Activated CD8-positive, alpha-beta memory T cell treated with anti-CD3 and anti-CD28 coated beads, Interleukin-2, amount 50 U/mL, for 4 hours (primary cell): ENCODE measurements at places on chromosomes 5 and 9.

- no peak for DNase-seq
Observed at GRCh38 chr9:8621416-8621815, 821.8 kb upstream of the DMAC1 start.

- no peak for DNase-seq
Observed at GRCh38 chr9:95864852-95865580, 10.5 kb upstream of the ERCC6L2 start.

GRCh38 chr5:54563083-54563761 is 45.7 kb downstream of the SNX18 start:
- DNase-seq, result no peak

DNA sequence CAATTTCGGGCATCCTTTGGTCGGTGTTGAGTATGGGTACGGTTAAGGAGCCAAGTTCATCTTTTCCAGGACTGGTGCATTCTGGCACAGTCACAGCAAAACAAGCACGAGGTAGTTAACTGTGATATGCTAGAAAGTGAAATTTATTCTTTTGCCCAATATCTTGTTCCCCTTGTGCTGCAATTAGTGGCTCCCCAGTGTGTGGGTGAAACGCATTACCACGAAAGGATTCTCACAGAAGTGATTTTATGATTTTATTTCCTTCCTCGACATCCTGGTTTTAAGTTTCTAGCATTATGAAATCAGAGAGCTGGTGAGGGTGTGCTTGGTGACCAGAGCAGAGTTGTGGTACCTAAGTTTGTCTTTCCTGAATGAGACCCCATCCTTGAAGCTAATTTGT is 1.5 kb downstream of the FRMPD1 start:
- no peak for DNase-seq

GRCh38 chr5:148471379-148471778 is 87.6 kb downstream of the FBXO38 start:
- DNase-seq, result no peak

GRCh38 chr5:98402130-98402529 is 371.3 kb upstream of the RGMB start:
- DNase-seq, result no peak

DNA sequence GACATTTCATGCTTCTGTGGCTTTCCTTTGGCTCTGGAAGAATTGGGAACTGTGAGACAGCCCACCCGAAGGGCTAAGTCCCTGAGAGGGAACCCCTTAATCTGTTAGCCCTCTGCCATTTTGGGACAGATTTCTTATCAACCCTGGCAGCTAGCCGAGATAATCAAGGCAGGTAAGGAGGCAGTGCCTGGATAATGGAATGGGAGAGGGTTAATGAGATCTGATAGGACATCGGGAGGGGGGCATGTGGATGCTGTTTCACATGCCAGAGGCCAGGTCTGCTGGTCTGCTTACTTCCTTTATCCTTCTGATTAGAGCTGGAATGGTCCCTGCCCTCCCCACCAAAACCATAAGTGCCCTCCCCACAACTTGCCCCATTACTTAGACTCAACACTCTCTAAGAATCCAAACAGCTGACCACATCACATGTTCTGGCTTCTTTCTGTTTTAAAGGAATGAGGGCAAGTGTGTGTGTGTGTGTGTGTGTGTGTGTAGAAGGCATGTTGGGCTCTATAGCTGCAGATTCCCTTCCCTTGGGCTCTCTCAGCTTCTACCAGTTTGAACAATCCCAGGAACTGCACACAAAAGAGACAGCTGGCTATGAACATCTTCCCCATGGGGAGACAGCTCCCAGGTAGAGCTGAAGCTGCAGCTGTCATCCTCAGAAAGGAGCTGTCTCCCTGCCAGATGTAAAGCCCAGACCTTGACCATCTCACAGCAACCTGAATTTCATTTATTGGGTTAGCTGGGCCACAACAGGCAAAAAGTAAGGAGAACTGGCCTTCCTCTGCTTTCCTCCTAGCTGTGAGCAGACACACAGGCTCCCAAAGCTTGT is 221.3 kb downstream of the PIK3R1 start:
- DNase-seq, result no peak

DNA sequence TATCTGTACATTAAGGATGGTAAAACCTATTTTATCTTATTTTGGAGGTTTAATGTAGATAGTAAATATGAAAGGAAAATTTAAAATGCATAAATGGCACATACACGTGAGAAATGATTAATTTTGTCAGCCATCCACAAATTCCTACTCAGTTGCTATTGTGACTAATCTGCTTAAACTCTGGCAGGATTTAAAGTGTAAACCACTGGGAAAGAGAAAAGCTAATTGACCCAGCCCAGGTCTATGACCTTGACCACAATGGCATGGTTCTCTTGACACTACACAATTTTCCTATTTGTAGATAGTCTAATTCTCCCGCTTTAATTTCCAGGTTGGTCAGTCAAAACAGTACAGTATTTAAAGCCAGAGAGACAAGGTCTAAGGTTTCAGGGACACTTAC is 459.0 kb upstream of the KLF4 start:
- DNase-seq, result no peak

DNA sequence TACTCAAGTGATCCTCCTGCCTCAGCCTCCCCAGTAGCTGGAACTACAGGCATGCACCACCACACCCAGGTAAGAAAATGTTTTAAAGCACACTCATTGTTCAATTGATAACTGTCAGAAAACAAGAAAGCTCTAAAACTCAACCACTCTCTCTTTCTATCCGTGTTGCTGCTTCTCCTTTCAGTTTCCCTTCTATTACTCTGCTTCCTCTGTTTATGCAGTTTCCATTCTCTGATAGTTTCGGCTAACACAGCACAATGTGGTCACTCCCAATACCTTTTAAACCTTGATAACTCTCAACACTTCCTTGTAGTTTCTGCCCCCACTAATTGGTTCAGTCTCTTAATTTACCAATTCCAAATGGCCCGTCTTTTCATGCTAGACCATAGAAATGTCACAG is 59.2 kb upstream of the NR4A3 start:
- DNase-seq, result no peak

GRCh38 chr5:171840066-171840465 is 54.4 kb downstream of the SMIM23 start:
- no peak for DNase-seq

- no peak for DNase-seq
Observed at GRCh38 chr5:1535646-1536045, 11.9 kb upstream of the LPCAT1 start.

DNA sequence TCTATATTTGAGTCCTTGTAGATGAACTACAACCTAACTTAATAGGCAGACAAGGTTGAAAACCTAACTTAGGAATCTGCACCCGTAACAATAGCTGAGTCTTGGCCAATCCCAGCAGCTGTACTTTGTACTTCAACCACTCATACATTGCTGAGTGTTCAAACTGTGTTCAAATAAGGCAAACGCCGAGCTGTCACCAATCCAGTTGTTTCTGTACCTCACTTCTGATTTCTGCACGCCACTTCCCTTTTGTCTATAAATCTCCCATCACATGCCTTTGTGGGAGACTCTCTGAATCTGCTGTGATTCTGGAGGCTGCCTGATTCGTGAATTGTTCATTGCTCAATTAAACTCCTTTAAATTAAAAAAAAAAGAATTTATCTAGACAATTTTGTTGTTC is 167.8 kb upstream of the TUT7 start:
- DNase-seq, result no peak

DNA sequence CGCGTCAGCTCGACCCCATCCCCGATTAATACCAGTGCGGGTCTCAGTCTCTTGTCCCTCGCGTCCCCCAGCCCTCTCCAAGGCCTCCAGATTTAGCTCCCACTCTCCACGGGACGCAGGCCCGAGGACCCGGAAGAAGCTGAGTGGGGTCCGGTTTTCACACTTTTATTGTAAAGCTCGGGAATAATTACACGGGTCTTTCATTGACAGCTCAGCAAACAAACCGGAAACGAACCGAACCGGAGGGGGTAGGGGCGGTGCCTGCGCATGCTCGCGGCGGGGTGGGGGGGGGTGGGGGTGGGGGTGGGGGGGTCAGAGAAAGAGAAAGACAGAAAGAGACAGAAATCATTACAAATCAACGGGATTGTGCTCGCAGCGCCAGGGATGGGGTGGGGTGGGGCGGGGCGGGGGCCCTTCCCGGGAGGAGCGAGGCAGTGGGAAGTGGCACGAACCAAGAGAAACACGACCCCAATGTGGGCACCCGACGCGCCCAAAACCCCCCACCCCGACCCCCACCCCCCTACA is 27.9 kb downstream of the PCDH1 start:
- peak; percentile 46 for DNase-seq

DNA sequence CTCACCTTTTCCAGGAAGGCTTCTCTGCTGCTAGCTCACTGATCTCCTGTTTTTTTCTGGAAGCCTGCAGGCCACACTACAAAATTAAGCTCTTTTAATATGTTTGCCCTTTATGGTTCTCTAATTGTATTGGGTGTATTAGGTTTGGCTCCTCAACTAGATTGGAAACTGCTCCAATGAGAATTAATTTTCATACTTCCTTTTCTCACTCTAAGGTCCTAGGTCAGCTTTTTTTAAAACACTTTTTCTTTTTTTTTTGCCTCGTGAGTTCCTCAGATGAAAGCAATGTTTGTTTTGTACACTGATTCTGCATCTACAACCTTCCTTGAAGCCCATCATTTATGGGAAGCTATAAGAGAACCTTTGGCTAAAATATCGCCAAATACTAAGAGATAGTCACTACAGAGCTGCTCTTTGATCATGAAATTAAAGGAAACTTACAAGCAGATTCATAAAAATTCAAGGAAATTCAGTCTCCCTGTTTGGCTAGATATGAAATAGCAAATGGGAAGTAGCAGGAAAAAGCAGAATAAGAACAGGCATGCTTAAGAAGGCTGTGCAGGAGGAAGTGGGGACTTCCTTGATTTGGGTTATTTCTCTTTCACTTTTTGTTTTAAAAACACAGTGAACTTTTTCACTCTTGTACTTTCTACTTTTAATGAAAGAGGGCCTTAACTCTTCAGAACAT is 55.2 kb upstream of the FYB1 start:
- DNase-seq, result no peak

- DNase-seq, result no peak
Observed at GRCh38 chr9:99889120-99889519, 17.3 kb upstream of the STX17 start.

- DNase-seq, result no peak
Observed at GRCh38 chr5:66680221-66680620, 84.0 kb downstream of the MAST4 start.

DNA sequence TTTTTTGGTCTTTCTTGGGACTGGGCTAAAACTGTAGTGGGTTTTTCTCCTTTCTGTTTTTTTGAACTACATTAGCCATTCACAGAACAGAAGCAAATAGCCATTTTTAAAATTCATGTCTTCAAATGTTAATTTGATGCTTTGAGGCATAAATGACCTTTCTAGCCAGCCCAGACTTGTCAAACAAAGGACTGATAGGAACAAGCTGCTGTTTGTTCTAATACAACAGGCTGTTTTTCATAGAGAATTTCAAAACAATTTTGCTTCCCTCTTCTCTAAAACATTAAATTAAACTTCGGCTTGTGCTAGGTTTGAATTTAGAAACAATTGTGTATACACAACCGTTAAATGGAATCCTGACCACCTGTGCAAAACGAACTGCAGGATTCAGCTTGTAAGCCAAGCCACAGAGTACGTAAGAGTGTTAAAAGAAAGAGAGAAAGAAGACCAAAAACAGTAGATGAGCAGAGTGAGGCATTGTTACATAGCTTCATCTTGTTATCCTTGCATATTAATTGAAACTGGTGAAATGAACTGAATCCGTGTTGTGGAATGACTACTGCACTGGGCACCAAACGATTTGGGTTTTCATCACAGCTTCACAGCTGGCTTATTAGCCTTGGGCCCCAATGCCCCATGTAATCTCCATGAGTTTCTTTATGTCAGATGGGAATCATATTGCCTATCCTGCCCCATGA is 100.0 kb downstream of the ZSWIM6 start:
- DNase-seq, result no peak

DNA sequence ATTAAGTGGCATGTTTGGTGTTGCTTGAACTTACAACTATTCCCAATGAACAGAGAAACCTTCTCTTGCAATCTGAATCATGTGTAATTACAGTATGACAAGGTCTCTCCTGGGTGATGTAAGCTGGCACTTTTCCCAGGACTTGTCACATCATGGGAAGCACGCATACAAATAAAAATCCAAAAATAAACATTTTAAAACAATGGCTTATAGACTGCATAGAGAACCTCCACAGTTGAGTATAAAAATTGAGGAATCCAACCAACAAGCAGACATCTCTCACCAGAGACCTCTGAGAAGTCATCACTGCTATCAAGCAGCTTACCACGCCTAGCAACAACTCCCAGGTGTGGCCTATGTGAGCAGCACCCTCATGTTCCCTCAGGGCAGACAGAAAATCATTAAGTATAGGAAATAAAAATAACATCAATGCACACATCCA is 3.9 kb downstream of the MLLT3 start:
- no peak for DNase-seq

GRCh38 chr5:137595396-137596079 is 96.4 kb upstream of the SPOCK1 start:
- DNase-seq, result no peak

DNA sequence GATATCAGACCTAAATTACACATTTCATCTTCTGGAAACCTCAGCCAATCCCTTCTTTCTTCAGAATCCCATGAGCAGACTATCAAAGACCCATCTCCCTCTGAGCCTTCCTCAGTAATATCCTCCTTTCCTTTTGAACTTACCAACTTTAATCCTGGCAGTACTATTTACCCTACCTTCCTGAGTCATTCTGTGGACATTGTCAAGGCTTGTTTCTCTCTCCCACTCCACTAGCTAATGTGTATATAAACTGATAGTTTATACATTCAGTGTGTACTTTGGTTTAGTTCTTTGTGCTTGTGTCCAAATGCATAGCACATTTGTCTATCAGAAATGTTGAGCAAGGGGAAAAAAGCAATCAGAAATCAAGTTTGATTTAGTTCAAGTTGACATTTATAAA is 568.3 kb downstream of the CSNK1G3 start:
- DNase-seq, result no peak

DNA sequence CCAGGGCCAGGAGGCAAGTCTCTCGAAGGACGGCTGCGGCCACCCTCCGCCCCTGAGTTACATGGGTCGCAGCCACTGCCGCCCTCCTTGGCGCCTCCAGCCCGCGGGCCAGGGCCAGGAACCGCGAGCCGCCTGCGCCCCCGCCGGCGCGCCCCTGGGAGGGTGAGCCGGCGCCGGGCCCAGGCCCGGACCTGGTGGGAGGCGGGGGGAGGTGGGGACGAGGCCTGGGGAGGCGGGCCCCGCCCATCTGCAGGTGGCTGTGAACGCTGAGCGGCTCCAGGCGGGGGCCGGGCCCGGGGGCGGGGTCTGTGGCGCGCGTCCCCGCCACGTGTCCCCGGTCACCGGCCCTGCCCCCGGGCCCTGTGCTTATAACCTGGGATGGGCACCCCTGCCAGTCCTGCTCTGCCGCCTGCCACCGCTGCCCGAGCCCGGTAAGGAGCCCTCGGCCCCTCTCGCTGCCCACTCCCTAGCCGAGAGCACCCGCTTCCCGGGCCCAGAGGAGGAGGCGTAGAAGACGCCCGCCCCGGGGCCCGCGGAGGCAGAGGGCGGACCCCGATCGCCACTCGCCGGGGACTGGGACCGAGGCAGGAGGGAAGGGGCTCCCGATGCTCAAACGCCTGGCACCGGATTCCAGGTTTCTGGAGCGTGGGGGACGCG is at the start of gene ASS1:
ASS1 (plus strand) TSS at position 397 of the 657 bp plus-strand sequence. CDS start 7,268 bp downstream, outside the sequence.
- peak; percentile 60 for DNase-seq
